ENCODE measurements at places on chromosomes 1 and 21. TPM values are rescaled to one million over a fixed set of nuclear protein-coding genes. Genes with fewer than 3 reads are reported as not detected.
A peak's percentile ranks its signal among the peaks of the same experiment; 100 is the strongest.

DNA sequence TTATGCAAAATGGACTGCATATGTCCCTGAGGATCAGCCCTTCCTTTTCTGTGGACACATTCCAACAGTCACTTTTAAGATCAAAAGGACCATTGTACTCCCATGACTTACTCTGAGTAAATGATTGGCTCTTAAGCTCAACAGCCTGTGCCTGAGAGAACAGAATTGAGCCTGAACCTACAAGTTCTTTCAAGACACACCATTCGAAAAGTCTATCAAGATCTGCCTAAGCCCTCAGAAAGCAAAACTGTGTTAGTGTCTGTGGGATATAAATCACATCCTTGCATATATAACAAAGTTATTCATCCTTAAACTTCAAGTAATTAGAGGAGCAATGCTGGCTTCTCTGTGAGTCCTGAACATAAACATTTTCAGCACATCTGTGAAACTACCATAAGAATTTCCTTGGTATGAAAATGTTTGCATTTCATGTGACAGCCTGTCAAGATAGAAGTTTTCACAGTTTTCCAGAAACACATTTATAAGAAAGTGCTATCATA lies 41.6 kb downstream of the PCNX2 start:
- DNase-seq = no peak

Gene SH2D5
- total RNA-seq = 1.6 TPM

Gene SLC6A17
- total RNA-seq = 16.7 TPM

Gene IL20
- not detected for total RNA-seq

DNA sequence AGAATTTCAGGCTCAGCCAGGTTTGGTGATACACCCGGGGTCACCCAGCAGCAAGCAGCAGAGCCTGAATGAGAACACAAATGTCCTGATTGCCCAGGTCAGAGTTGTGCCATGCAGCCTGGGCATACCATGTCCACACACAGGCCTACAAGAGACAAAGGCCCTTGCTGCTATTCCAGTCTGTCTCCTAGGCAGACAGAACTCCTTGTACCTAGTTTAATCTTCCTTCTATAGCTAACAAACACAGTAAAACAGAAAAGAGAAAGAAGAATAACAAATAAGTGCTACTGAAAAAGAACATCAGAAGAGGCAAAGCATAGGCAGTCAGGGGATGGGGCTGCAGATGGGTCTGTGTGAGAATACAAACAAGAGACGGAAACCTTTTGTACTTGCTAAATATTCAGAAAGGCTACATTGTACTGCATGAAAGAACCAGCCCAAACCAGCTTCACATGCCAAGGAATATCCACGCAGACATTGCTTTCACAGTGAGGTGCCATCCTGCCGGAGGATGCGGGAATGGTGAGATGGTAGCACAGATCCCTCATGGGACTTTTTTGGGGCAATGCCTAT lies 401.7 kb downstream of the OMA1 start:
- no peak for DNase-seq

DNA sequence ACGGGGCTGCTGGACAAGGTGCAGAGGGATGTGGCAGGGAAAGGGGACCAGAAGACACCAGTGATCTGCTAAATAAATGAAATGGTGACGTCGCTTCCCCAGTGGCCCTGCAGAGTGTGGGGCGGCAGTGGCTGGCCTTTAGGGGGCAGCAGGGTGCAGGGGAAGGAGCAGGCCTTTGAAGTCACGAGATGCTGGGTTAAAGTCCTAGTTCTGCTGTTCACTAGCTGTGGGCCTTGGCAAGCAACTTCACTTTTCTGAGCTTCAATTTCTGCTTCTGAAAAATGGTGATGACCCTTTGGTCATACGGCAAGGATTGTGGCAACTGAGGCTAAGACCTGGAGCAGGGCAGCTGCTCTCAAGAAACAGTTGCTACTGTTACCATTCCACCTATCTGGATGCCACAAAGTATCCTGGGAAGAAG lies 9.2 kb upstream of the GALE start:
- peak; percentile 62 for DNase-seq

Measured in frontal cortex (tissue), 4 donors.